NCI-H460 (cell line): ENCODE measurements at places on chromosomes 5 and 9. TPM values are rescaled to one million over a fixed set of nuclear protein-coding genes. Genes with fewer than 3 reads are reported as not detected.

- no peak for DNase-seq
Measured at GRCh38 chr9:116654059-116654355, 33.1 kb upstream of the TRIM32 start.

DNA sequence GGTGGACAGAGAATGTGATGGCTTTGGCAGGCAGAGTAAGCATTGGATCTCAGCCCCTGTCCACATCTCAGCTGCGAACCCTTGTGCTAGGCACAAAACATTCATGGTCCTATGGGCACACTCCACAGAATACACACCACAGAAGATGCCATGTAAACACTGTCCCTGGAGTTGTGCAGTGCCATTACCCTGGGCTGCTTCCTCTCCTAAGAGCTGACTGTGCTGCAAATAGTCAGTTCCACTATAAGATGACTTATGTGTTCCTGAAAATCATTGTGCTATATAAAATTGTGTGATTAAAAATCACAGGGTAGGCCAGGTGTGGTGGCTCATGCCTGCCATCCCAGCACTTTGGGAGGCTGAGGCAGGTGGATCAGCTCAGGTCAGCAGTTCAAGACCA, 31.9 kb upstream of the ATP6V1G1 start:
- DNase-seq, result no peak

- no peak for DNase-seq
Measured at GRCh38 chr9:109894473-109894872, 114.5 kb downstream of the PALM2AKAP2 start.

- DNase-seq, result peak; percentile 12
Measured at GRCh38 chr5:126624534-126624933, 23.8 kb downstream of the PHAX start.

- DNase-seq, result no peak
Measured at GRCh38 chr9:83178717-83179116, 115.8 kb upstream of the RASEF start.

DNA sequence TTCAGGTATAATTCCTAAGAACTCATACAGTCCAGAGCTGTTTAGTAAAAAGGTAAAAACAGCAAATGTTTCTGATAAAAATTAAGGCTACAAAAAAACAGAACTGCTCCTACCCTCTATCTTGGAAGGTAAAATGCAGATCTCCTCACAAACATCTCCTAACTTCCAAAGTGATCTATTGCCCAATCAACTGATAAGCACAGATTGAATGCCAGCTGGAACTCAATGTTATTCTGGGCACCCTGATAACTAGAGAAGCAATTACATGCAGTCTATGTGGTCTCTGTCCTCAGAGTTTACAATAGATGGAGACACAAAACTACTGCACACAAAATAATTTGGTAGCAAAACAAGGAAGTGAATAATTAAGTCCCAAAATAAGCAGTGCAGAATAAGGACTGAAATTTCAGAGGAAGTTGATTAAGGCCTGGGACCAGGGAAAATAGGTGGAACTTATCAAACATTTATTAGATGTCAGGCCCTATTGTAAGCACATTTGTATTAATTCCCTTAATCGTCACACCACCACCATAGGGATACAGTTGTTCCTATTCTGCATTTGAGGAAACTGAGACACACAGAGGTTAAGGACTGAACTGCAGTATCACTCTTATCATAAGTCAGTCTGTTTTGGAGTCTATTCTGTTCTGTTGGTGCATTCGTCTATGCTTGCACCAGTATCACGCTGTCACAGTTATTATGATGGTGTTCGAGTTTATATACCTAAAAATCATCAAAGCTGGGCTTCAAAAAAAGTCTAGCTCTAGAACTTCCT, 102.2 kb upstream of the TARS1 start:
- no peak for DNase-seq

DNA sequence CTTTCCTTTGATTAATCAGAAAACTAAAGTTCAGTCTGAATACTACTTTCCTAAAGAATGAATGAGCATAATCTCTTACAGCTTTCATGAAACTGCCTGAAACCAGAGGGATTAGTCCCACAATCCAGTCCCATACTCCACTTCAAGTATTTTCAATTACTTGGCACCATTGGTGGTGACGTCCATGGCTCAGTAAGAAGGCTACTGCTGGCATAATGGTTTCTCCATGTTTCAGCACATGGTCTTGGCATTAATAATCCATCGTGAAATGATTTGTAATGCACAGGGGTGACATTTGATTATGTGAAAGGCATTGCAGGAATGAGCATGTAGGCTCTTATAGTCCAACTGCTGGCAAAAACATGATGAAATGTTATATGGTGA, 23.4 kb downstream of the LIX1 start:
- DNase-seq, result no peak

DNA sequence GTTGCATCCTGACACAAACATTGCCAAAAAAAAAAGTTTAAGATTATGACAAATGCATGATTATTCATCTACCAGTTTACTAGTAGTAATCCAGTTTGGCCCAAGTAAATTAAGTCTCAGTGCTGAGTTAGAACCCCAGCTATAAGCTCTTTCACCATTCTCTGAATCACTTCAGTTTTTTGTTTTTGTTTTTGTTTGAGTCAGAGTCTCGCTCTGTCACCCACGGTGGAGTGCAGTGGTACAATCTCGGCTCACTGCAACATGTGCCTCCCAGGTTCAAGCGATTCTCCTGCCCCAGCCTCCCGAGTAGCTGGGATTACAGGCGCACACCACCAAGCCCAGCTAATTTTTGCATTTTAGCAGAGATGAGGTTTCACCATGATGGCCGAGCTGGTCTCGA, 1.5 kb upstream of the PCYOX1L start:
- no peak for DNase-seq

DNA sequence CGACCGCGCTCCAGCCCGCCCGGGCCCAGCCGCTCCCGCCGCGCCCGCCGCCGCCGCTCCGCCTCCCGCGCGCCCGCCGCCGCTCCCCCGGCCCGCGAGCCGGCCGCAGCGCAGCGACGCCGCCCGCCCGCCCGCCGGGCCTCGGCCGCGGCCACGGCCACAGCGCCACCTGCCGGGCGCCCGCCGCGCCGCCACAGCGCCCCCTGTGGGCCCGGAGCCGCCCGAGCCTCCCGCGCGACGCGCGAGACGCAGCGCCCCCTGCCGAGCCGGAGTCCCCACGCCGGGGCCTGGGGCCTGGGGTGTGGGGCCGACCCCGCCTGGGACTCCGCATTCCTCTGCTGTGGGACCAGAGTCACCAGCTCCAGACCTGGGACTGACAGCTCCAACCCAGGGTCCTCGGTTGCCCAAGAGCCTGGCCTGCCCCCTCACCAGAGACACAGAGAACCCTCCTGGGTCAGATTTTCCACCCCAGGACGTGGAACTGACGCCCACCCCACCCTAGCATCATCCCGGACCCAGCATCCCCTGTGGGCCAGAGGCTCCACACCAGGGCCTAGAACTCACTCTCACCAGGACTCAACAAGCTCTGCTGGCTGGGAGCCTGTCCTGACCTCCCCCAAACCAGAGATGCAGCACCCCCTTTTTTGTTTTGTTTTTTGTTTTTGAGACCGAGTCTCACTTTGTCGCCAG, at the start of gene RAPGEF1:
RAPGEF1 (minus strand) TSS at position 118 of the 690 bp plus-strand sequence. CDS start 246 bp downstream, outside the sequence.
- DNase-seq, result peak; percentile 33

DNA sequence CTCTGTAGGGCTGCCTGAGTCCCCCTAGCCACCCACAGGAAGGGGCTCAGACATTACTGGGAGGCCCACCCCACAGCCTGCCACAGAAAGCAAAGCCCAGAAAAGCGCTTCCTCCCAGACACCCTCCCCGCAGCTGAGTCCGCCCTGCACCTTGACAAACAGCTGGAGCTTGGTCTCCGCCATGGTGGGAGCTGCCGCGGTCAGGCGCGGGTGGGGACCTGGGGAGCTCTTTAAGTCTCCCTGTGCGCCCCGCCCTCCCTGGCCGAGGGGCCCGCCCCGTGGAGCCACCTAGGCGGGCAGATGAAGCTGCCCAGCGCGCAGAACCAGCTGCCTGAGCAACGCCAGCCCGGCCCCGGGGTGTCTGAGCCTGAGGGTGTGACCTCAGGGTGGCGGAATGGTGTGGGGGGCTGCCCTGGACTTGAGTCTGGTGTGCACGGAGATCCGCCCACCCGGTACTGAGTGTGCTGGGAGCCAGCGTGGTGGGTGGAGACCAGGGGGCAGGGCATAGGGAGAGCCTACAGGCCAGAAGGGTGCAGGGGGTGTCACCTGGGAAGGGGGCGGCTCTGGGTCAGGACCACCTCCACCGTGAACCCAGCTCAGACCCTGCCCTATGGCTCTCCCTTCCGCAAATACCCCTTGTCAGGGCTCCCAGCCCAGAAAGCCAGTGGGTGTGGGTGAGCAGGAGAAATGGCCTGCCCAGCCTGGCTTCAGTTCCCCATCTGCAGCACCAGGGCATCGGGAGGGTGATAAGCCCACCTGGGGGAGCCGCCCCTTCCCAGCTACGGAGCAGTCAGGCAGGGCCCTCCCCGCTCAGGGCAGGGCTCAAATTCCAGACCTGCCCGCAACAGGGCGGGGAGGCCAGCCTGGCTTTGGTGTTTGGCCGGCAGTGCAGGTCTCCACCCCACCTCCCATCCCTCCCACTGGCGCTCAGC, at the start of gene CLIC3:
CLIC3 (minus strand) TSS at position 208 of the 932 bp plus-strand sequence; CDS start at position 183, 25 bp downstream.
- no peak for DNase-seq

- no peak for DNase-seq
Measured at GRCh38 chr5:180380856-180381255, 27.7 kb upstream of the GFPT2 start.

- DNase-seq, result no peak
Measured at GRCh38 chr5:73637565-73637964, 11.6 kb downstream of the ARHGEF28 start.

RFESD gene
- total RNA-seq, result 8.9 and 9.4 TPM in 2 replicates

PCDHB2 gene
- total RNA-seq, result 0.29 and 0.52 TPM in 2 replicates

CATSPER3 gene
- total RNA-seq, result 0.17 and 0.40 TPM in 2 replicates

ANKRD31 gene
- 0.14 and 0.17 TPM in 2 replicates for total RNA-seq

STXBP1 gene
- total RNA-seq, result 8.4 and 10.2 TPM in 2 replicates

MSX2 gene
- 11.7 TPM in 2 replicates for total RNA-seq

UNC5A gene
- total RNA-seq, result not detected in 2 replicates

PDLIM4 gene
- not detected in 2 replicates for total RNA-seq

TMEM171 gene
- 0.64 TPM in 1 of 2 replicates, not detected in the other for total RNA-seq

POLE3 gene
- 109 and 127 TPM in 2 replicates for total RNA-seq

CDH9 gene
- total RNA-seq, result not detected in 2 replicates

NACC2 gene
- total RNA-seq, result 26.1 and 27.0 TPM in 2 replicates
